ENCODE measurements at places on chromosomes 16 and 17.

DNA sequence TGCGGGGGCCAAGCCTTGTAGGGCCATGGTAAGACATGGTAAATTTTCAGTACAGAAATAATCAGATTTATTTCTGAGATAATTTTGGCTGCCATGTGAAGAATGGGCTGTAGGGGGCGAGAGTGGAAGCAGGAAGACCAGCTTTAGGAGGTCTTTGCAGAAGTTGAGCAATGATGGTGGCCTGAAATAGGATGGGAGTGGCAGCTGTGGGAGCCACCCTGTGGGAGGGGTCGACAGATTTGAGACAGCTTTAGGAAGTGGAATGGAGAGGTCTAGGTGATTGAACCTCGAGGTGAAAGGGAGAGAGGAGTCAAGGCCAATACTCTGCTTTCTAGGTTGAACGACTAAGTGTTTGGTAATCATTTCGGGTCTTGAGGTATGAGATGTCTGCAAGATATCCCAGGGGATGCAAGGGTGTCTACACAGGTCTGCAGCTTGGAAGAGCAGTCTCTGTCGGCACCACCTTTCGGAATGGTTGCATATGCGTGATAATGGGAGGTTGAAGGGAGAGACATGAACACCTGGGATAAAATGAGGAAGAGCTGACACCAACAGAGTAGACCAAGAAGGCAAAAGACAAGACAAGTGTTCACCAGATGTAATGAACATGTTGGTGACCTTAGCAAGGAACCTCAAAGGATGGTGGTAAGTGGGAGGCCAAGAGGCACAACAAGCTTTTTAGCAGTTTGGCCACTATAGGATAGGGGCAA is 4.2 kb upstream of the ATXN7L3 start:
- DNase-seq: peak; percentile 62

DNA sequence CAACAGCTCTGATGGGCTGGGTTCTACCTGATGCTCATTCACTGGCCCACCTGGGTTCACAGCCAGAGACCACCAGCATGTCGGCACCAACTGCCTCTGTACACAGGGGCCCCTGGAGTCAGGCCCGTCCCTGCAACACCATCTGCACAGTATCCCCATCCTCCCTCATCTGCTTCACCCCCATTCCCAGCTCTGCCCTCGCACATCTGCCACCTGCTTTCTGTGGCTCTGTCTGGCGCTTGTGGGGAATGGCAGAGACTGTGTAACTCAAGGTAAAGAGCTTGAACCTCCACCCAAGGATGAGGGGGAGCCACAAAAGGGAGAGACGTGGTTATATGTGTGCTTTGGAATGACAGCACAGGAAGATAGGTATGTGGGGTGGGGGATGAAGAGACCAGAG is 27.2 kb downstream of the SMPD3 start:
- DNase-seq: no peak

DNA sequence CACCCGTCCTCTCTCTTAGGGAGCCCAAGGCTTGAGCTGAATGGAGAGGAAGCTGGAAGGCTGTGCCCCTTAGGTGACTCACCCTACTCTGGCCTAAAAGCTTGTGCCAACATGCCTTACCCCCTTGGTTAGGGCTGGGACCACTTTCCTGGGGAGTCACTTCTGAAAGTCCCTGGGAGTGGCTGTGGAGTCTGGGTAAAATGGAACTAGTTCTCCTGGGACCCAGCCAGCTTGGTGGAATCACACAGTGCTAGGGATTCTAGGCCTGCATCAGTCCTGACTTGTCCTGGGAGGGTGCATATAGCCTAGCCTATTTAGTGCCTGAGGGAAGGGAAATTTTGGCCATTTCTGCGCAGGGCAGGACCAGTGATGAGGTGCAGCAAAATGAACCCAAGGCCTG is 10.5 kb downstream of the MMP28 start:
- DNase-seq: no peak

GRCh38 chr16:2058872-2059271 is 11.1 kb downstream of the TSC2 start:
- no peak for DNase-seq

DNA sequence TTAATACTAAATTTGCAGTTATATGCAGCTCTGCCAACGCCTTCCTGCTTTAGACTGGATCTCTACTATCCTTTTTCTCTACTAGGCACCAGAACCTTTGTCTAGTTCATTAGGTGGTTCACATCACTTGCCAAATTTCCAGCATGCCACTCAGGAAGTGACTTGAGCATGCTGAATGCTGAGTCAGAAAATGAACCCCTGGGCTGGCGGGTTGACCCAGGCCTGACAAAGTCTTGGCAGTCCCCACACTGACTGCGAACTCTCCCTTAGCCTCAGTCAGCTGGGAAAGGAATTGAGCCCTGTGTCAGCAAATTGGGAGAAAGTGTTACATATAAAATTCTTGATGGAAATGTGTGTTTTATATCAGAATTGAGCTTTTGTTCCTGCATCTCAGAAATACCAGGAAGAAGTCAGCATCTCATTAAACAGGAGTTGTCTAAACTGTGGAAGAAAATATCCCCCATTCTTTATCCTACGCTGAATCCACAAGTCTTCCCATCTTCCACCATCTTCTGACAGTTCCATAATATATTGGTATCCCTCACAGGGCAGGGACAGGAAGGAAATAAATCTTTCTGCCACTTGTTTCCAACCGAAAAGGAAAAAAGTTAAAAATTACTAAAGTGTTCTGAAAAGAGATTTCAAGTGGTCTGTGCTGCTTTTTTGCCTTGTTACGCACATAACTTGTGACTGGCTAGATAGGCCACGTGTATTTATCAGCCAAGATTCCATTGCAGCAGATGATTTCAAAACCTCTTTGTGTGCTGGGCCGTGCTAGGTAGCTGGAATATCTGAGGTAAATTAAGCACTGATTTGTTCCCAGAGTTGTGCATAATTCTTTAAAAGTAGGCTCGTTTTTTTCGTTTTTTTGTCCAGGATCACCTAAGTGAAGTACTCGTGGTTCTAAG is 16.7 kb upstream of the SLC12A3 start:
- no peak for DNase-seq

- no peak for DNase-seq
Measured at GRCh38 chr17:38328620-38329019, 15.1 kb downstream of the GPR179 start.

GRCh38 chr17:43341715-43342588 is 56.8 kb upstream of the ARL4D start:
- no peak for DNase-seq

DNA sequence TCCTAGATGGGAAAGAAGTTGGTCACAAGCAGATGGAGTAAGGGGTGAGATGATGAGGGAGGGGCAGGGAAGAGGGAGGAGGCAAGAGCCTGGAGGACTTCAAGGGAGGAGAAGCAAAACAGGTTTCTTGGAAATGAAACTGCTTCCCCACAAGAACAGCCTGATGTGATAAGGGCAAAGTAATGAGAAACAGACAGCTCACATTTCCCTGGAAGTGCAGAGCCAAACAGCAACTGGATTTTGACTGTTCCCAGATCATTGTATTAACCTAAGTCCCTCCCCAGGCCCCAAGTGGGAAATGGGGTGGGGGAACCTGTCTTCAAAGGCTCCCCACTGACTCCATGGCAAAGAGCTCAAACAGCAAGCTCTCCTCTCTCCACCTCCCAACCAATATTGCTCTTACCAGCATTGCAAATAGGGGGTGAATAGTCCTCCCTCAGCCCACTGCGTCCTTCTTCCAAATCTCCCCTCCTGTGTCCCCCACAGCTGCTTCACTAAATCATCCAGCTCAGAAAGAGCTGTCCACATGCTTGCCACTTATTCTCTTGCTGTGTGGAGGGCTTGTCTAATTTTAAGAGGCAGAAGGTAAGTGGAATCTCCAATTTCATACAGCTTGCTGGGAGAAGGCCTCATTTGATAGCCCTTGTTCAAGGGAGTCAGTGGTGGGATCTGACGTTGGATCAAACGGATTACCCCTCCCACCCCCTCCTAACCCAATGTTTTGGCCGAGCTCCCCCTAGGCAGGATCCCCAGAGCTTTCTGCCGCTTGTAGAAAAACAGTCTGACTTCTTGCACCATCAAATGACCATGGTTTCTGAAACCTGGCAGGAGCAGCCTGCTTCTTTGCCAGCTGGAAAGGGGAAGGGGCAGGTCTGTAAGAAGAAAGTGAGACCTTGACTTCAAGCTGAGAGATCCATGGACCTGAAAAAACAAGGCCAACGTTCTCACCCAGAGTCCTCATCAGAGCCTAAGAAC is 56.3 kb upstream of the SMIM36 start:
- no peak for DNase-seq

DNA sequence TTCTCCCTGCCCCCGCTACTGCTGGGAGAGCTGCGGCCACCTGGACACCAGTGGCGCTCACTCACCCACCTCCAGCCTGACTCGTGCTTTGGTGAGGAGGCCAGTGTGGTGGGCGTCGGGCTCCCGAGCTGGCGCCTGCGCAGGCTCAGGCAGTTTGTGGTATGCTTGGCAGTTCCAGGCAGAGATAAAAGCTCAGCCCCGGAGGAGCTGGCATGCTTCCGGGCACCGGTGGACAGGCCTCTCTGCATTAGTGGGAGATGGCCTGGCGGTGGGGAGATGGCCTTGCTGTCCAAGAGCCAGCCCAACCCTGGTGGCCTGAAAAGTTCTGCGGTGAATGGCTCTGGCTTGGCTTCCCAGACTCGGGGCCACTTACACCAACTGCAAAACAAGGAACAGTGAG is 4.1 kb downstream of the ADGRG1 start:
- DNase-seq: no peak

GRCh38 chr17:68314916-68315535 is 23.7 kb downstream of the ARSG start:
- no peak for DNase-seq

Measured in neural crest cell (in vitro differentiated cells).